ENCODE measurements at places on chromosomes 13 and 19. TPM values are rescaled to one million over a fixed set of nuclear protein-coding genes. Genes with fewer than 3 reads are reported as not detected.

DNA sequence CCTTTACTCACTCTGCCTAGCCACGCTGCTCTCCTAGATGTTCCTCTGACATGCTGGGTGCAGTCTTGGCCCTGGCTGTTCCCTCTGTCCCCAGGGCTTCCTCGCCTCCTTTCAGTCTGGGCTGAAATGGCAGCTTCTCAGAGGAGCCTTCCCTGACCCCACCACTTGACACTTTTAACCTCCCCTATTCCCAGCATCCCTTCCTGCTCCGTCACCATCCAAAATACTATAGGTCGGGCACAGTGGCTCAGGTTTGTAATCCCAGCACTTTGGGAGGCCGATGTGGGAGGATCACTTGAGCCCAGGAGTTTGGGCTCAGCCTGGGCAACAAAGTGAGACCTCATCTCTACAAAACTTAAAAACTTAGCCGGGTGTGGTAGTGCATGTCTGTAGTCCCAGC is 2.6 kb downstream of the FAM187B start:
- DNase-seq, result no peak

DNA sequence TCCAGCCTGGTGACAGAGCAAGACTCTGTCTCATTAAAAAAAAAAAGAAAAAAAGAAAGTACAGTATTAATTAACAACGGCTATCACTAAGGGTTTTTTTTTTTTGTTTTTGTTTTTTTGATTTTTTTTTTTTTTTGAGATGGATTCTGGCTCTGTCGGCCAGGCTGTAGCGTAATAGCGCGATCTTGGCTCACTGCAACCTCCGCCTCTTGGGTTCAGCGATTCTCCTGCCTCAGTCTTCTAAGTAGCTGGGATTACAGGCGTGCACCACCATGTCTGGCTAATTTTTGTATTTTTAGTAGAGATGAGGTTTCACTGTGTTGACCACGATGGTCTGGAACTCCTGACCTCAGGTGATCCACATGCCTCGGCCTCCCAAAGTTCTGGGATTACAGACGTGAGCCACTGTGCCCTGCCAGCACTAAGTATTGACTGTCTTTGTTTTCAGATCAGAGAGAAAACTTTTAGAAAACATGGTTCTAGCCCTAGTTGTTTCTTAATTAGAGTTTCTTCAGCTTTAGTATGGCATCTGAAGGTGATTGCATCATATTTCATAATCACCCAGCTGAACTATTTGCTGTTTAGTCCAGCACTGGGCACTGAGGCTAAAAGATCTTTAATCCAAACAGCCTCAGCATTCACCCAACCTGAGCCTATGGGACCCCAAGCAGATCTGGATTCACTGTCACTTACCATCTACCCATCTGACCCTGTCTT is 2.7 kb upstream of the GATAD2A start:
- DNase-seq, result no peak

DNA sequence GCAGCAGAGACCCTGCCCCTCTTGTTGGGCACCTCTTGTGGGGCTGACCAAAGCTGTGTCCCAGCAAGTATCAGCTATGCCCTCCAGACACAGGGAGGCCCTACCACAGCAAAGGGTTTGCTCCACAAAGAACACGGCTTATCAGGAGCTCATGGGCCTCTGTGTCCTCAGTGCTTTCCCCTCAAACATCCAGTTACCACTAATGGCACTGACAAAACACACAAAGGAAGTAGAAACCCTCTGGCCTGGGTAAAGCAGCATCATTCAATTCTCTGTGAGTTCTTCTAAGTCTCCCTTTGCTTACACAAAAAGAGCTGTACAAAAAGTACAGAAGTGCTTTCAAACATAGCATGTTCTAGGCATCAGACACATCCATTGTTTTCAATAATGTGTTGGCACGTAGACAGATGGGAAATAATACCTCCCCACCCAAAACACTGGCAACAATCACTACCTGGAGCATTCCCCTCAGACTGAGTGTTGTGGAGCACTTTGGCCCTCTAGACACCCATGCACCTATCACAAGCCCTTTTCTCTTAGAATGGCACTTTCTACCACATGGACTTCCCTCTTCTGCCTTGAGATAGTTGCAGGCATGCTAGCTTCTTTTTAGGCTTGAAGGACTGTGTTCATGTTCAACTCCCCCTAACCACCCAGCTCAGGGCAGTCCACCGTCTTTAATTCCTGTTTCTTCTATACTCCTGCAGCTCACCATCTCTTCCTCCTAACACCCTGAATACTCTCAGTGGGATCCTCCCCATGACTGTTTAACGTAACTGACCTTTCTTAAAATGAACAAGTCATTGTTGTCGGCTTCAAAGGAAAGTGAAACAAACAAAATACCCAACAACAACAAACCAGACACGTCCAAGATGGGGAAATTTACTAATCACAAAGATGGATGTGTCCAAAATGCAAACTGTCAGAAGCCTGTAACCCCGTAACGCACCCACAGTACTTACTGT is 43.5 kb downstream of the ATP7B start:
- no peak for DNase-seq

DNA sequence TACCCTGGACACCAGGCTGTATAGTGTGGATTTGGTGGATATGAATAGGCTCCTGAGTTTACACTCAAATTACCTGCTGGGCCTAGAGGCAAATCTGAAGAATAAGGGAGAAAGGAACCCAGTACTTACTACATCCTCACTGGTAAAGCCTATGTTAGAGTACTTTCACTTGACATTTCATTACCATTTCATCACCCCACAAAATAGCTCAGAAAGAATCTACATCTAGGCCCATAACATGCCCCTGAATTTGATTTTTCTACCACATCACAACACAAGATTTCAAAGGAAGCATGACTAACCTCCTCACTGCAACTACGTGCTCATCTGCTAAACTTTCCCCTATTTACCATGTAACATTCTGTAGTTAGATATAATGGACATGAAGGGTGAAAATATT is 43.3 kb downstream of the VWA8 start:
- peak; percentile 43 for DNase-seq

DNA sequence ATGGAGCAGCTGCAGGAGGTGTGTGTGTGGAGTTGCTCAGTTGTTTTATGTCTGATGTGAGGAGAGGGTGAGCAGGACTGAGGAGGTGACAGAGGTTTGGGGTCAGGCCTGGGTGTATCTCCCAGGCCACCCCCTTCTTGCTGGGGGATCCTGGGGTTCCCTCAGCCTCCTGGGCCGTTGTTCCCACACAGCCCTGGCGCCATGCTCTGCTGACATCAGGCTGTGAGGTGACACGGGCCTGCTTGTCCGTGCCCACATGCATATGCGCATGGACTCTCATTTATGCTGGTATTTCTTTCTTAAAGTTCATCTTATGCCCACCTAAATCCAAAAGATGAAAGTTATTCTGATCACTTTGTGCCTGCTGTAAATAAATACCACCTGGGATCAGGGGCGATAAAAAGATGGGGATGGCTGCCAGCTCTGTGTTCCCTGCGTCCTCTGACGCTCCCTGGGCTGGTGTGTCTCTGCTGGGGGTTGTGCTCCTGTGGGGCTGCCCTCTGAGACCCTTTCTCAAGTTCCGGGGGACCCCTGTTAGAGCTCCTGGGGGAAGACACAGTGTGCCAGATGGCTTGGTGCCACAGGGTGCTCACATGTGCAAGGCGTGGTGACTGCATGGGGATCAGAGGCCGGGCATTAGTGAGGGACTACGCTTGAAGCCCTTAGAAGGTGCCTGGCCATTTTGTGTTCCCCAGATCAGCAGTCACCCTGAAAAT is 12.6 kb downstream of the NAXD start:
- no peak for DNase-seq

GRCh38 chr19:10010247-10010691 is at the start of gene COL5A3:
Gene COL5A3 (minus strand): TSS chr19:10010504. CDS start chr19:10010385, 119 bp downstream.
- DNase-seq, result no peak

- DNase-seq, result no peak
Observed at GRCh38 chr13:85618521-85618920, 180.7 kb downstream of the SLITRK6 start.

GRCh38 chr13:36567485-36567884 is 106.3 kb upstream of the SERTM1 start:
- no peak for DNase-seq

DNA sequence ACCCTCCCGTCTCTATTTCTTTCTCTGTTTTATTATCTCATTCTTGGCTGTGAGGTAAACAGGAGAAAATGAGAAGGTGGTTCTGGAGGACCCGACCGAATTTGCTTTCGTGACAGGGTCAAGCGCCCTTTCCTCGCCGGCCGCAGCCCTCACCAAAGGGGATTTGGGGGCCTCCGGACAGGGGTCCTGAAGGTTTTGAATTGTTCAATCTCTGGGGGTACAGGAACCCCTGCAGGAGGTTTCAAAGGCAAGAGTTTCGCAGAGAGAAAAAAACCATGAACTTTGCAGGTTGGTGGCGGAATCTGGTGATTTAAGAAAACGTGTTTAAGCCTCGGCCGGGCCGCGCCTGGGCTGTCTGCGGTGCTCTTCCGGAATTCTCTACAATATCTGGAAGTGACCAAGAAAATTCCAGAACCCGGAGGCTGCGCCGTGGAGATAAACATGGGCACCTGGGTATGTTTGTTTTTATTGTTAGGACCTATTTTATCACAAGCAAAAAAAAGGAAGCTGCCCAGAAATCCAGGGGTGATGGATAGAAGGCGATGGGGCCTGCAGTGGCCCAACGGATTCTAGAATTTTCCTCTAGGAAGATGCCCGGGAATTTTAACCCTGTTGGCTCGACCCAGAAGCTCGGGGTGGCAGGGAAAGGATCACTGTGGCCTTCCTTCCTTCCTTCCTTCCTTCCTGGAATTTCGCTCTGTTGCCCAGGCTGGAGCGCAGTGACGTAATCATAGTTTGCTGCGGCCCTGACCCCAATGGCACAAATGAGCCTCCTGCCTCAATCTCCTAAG is 14.2 kb upstream of the PTBP1 start:
- DNase-seq, result no peak

DNA sequence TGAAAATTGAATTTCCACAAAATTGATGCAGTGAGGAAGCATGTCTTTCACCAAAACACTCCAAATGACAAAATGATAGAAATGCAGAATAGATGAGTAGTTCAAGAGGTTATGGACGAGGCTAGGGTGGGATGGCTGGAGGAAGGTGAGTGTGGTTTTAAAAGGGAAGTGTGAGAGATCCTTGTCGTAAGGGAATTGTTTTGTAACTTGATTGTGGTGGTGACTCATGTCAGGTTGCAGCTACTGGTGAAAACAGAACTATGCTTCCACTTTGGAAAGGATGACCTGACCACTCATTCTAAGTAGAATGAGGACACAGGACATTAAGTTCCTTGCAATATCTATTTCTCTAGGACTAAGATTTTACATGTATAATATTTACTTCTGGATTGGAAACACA is 345.7 kb downstream of the MTUS2 start:
- no peak for DNase-seq

- DNase-seq, result peak; percentile 91
Observed at GRCh38 chr19:48492925-48493717, 18.5 kb downstream of the LMTK3 start.

Gene SIGLEC9
- polyA plus RNA-seq, result 0.05 TPM

Gene FFAR2
- not detected for polyA plus RNA-seq

Gene PEG3
- 0.01 TPM for polyA plus RNA-seq

Gene LATS2
- 19.3 TPM for polyA plus RNA-seq

Gene TMEM86B
- polyA plus RNA-seq, result 0.87 TPM

Gene SLC25A42
- 3.7 TPM for polyA plus RNA-seq

Gene PSG2
- 1.0 TPM for polyA plus RNA-seq
